ENCODE measurements at places on chromosomes 1 and 21.

- H3K4me1 ChIP-seq = no peaks in the 10 kb centered on the region
- H3K27me3 ChIP-seq = no peaks in the 10 kb centered on the region
Measured at GRCh38 chr1:105359457-105359856, 1609.8 kb downstream of the AMY1C start.

DNA sequence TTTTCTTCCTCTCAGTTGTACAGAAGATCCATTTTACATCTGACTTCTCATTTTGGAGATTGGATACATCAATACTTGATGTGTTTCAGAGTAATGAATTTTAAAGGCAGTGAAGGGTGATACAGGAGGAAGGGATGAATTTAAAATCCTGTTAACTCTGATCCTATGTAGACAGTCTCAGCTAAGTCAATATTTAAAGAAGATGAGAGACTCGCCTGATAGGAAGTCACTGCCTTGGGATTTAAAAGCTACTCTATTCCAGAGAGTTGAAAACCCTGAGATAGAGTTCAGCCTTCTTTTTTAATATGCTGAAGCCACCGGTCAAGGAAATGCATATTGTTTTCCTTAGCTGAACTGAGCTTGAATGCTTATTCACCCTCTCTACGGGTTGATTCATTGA is 42.7 kb downstream of the HUNK start:
- H3K36me3 ChIP-seq = no peaks in the 10 kb centered on the region
- H3K27ac ChIP-seq = no peak overlapping the region
- H3K4me3 ChIP-seq = no peak overlapping the region
- no peaks in the 10 kb centered on the region for H3K27me3 ChIP-seq

DNA sequence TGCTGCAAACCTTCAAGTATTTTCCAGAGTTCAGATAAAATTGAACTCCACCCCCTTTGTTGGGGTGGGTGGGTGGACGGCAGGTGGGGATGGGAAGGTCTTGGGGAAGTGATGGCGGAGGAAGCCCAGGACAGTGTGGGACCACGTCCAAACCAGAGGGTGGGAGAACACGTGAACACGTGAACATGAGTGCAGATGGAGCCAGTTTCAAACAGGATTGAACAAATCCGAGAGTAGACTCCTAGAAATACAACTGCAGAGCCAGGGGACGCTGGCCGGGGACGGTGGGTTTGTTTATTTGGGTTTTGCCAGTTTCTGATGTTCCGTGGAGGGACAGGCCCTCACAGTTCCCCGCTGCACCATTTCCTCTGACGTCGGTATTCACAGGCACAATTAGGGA is 2.9 kb downstream of the KRTAP10-2 start:
- DNase-seq = no peak
- no peaks in the 10 kb centered on the region for H3K36me3 ChIP-seq
- no peaks in the 10 kb centered on the region for H3K4me1 ChIP-seq
- H3K27ac ChIP-seq = no peak overlapping the region
- H3K4me3 ChIP-seq = no peak overlapping the region

- peak overlapping the region; percentile 2 for H3K27ac ChIP-seq
- H3K4me1 ChIP-seq = peaks cover 25% of the 10 kb centered on the region
- no peak for DNase-seq
Measured at GRCh38 chr1:156480411-156481192, 20.0 kb downstream of the MEF2D start.

DNA sequence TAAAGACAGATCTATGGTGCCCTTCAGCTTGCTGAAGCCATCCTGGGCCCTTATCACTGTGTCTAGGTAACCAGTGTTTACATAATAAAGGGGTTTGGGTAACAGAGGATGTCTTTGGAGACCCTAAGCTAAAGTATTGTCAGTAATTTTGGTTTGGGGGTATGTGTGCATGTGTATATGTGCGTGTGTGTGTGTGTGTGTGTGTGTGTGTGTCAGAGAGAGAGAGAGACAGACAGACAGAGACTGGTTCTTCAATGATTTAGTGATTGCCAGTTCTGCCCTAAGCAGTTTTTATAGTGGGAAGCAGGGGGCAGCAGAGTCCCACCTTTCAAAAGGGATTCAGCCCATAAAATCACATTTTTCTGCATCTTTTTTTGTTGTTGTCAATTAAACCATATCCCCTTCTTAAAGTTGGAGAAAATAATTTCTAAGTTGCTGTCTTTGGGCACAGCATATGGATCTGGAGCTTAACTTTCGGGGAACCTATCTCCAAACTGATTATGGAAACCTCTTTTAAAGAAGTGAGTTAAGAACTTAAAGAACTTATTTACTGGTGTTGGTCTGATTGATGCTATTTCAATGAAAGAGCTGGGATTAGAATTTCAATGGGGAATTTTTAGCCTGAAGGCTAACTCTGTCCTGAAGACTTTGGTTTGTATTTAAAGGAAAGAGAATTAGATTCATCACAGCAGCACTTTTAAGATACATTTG is 51.1 kb downstream of the ZNF326 start:
- no peak overlapping the region for H3K4me3 ChIP-seq
- no peaks in the 10 kb centered on the region for H3K27me3 ChIP-seq
- no peaks in the 10 kb centered on the region for H3K36me3 ChIP-seq

DNA sequence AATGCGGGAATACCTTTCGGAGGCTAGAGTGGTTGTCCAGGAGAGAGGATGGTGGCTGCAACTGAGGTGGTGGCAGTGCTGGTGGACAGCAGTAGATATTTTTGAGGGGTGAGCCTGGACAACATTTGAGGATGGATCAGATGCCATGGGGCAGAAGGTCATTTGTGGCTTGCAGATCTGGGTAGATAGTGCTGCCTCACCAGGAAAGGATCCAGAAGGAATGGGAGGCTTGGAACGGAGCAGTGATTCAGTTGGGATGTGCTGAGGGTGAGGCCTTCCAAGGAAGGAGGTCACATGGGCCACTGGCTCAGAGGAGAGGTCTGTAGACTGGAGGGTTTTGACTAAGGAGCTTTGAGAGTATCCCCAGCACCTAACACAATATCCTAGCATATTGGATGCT is 110.8 kb upstream of the KAZN start:
- H3K36me3 ChIP-seq = no peaks in the 10 kb centered on the region
- no peaks in the 10 kb centered on the region for H3K27me3 ChIP-seq
- peak; percentile 64 for DNase-seq
- H3K4me3 ChIP-seq = no peak overlapping the region

- H3K27ac ChIP-seq = no peak overlapping the region
- no peak for DNase-seq
- no peaks in the 10 kb centered on the region for H3K27me3 ChIP-seq
- H3K4me1 ChIP-seq = no peaks in the 10 kb centered on the region
- H3K4me3 ChIP-seq = no peak overlapping the region
Measured at GRCh38 chr1:14634486-14634885, 36.0 kb downstream of the KAZN start.

- H3K27ac ChIP-seq = no peak overlapping the region
- no peaks in the 10 kb centered on the region for H3K4me1 ChIP-seq
- H3K4me3 ChIP-seq = no peak overlapping the region
- H3K27me3 ChIP-seq = no peaks in the 10 kb centered on the region
- no peak for DNase-seq
Measured at GRCh38 chr1:29784276-29785136, 548.2 kb downstream of the PTPRU start.

GRCh38 chr1:81032973-81033425 is 767.7 kb upstream of the ADGRL2 start:
- no peaks in the 10 kb centered on the region for H3K4me1 ChIP-seq
- H3K27me3 ChIP-seq = no peaks in the 10 kb centered on the region
- no peaks in the 10 kb centered on the region for H3K36me3 ChIP-seq
- no peak overlapping the region for H3K27ac ChIP-seq

Data from fibroblast of lung (primary cell).